DMS79 (cell line): ENCODE measurements at places on chromosomes 6 and 20.

GRCh38 chr20:1130847-1131246 lies 12.4 kb downstream of the PSMF1 start:
- no peak for DNase-seq

GRCh38 chr20:39986173-39986904 lies 702.7 kb downstream of the MAFB start:
- no peak for DNase-seq

- DNase-seq: no peak
These were observed 12.1 kb upstream of the REPS1 start for GRCh38 chr6:138999949-139000725.

GRCh38 chr6:106250953-106251352 lies 74.6 kb downstream of the ATG5 start:
- no peak for DNase-seq

DNA sequence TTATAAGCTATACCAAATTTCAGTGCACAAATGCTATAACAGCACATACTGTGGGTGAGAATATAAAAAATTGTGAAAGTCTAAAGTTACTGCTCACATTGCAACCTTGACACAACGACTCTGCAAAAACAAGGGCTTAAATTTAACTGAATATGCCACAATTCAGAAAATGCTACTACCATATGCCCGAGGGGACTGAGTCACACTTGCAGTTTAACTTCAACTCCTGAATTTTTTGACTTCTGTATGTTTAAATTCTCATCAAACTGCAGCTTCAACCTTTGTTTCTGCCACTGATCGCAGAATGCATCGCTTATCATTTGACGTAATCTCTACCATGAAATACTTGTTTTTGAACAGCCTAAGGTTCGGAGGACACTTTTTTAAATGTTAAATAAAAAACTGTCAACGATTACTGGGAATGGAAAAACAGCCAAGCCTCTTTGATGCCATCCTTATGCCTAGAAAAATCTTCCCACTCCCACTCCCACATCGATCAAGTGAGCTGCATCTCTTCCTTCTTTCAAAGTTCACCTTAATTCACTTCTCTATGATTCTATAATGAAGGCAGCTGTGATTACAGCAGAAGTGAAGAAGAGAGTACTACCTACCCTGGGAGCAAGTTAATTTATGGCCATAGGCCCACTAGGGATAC lies 136.5 kb downstream of the ATXN1 start:
- no peak for DNase-seq

- no peak for DNase-seq
These were observed 99.2 kb downstream of the MCHR2 start for GRCh38 chr6:99894815-99895214.

DNA sequence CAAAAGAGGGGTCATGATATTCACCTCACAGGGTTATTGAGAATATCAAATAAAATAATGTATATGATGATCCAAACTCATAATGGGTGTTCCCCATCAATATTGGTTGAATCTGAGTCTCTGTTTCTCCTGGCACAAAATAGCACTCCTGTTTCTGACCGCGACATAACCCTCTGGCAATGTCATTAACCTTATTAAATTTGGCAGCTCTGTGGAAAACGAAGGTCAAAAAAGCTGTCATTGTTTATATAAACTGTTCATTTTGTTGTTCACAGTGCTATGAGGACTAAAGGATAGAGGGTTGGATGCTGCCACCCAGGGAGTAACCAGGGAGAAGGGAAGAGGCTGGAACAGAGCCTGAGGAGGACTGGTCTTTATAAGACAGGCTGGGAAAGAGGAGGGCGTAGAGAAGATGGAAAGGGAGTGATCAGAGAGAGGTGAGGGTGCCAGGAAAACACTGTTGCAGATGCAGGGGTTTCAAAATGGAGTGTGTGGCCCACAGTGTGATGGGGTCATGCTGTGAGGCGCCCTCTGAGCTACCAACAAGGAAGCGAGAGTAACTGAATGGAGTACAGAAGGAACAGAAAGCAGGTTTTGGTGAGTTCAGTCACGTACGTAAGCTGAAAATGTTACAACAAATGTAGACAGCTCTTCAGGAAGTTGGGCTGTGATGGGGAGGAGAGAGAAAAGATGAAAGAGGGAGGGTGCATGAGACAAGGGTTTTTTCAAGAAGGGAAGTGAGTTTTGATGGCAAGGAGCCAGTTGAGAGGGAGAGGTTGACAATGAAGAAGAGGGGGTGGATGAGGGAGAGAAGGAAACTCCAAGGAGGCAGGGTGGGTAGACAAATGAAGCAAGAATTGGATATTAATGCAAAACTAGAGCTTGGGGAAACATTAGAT lies 251.6 kb upstream of the TAB2 start:
- no peak for DNase-seq

DNA sequence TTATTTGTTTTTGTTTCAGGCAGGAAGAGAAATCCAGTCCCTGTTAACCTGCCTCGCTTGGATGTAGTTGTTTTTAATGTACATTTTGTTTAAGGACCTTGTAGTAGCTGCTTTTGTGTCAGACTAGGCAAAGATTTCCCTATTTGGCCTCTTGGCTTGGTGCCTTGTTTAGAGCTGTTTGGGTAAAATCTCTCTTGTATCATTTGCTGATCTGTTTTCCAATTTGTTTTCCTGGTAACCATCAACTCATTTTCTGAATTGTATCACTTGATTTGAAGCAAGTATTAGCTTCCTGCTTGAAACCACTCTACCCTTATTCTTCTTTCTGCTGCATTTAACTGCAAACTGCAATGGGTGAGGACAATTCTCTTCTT lies 160.7 kb downstream of the ZFAND3 start:
- peak; percentile 87 for DNase-seq

DNA sequence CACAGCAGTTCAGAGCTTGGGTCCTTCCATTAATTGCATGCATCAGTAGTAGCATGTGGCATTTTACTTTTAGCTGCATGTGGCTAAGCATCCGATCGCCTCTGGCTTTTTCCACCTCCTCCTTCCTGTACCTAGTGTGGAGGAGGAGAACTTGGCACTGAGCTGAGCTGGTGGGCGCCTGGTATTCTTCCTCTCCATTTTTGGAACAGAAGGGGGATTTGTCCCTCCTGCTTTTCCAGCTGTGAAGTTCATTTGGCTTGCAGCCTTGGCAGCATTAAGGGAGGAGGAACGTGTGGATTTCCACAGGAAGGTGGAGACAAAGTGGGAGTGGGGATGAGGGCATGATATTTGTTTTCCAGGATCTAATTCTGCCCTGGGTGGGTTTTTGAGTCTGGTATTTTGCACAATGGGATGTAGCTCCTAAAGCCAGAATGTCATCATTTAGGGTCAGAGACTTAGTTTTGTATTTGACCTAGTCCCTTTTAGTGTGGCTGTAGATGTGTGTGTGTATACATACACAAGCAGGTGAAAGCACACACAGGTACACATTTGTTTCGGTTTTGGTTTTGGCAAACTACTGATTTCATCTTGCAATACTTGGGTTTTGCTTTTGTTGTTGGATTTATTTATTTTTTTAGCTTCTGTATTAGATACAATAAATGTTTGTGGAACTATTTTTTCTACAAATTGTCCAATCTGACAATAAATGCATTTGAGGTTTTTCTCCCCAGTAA lies 90.0 kb downstream of the SASH1 start:
- DNase-seq: no peak

GRCh38 chr20:61493798-61494305 lies 241.8 kb downstream of the CDH4 start:
- DNase-seq: no peak

DNA sequence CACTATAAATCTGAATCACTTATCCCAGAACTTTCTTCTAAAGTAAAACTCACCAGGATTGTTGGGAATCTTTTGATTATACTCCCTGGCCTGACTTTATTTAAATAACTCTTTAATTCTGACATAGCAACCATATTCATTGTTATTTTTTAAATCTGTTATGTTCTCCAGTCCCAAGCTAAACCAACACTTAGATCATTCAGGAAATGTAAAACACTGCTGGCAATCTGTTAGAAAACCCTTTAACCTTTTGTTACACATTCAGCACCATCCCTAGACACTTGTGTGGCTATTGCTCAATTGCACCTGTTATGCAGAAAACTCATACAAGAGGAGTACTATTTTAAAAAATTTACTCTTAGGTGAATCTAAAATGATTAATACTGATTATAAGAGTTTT lies 101.8 kb upstream of the NHSL1 start:
- DNase-seq: no peak

GRCh38 chr6:25014791-25015560 lies 79.2 kb upstream of the RIPOR2 start:
- no peak for DNase-seq

GRCh38 chr6:134047124-134047523 lies 5.3 kb downstream of the SLC2A12 start:
- no peak for DNase-seq

DNA sequence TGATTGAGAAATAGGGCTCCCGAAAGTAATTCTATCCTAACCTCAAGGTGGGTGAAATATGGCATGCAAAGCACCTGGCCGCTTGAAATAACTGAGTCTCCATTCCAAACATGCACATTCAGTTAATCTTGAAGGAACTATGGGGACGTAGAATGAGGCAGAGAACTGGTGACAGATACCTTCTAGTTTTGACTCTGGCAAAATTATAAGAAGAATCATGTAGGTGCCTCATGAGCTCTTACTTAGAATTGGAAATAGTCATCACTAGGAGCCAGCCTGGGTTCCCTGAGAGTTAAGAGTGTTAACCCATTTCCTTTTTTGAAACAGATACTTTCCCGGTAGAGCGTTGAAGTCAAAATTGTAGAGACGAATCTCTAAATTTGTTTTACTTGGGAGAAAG lies 49.3 kb downstream of the RPF2 start:
- DNase-seq: no peak

DNA sequence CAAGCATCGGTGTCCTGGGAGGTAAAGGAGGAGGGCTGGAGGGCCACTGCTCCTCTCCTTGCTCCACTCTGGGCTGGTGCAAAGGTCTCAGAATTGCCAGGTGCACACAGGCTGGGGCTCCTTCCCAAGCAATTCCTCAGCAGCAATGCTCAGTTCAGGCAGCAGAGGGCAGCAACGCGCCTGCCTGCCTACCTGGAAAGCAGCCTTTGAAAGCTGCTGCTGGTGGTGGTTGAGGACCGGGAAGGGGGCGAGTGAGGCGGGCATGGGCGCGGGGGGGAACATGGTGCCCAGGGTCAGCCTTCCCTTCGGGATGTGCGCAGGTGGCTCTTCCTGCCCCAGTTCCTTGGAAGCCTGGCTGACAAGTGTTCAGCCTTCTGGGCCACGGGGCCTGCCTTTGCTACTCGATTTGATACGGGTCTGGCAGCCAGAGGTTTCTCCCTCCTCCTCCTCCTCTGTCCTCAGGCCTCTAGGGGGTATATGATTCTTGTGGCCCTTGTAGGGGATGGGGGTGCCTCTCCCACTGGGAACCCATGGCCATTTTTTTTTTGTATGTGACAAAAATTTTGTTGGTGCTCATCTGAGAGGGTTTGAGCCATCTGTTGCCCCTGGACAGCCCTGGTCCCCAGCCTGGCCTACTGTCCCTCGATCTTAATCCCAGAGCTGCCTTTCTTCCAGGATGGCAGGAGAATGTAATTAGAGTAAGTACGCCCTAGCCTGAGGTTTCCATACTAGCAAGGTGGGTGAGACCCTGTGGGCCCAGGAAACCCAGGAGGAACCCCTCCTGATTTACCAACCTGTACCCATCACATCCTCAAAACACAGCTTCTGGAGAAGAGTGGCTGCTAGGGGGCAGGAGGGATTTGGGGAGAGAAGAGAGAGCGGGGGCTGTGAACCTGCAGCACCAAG lies 20.1 kb downstream of the MRPS18A start:
- peak; percentile 57 for DNase-seq

DNA sequence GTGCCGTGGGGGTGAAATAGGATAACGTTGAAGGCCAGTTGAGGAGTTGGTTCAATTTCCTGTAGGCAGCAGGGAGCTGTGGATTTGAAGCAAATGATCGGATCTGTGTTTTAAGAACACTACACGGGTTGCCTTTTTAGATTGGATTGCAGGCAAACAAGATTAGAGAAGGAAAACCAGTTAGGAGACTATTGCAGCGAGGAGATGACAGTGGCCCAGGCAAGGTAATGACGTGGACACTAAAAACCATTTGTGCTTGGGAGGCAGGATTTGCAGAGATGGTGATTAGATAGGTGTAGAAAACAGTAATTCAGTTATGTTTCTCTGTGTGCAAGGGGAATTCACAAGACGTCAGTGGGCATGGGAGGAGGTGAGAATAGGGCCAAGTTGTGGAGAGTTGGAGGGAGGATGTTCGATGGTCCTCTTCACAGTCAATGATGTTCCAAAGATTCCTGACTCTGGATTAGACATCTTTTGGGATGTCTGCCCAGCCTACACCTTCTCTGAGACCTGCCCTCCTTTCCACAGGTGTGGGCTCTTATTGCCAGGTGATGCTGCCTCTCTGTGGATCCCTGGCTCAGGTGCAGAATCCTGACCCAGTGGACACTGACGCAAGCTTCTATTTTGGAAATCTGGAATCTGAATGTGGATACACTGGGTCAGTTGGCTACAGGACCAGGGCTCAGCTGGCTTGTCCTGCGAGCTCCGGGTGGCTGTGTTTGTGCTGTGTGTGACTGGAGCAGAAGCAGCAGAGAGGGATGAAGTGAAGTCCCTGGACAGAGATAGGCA lies 54.2 kb downstream of the TFAP2C start:
- no peak for DNase-seq

DNA sequence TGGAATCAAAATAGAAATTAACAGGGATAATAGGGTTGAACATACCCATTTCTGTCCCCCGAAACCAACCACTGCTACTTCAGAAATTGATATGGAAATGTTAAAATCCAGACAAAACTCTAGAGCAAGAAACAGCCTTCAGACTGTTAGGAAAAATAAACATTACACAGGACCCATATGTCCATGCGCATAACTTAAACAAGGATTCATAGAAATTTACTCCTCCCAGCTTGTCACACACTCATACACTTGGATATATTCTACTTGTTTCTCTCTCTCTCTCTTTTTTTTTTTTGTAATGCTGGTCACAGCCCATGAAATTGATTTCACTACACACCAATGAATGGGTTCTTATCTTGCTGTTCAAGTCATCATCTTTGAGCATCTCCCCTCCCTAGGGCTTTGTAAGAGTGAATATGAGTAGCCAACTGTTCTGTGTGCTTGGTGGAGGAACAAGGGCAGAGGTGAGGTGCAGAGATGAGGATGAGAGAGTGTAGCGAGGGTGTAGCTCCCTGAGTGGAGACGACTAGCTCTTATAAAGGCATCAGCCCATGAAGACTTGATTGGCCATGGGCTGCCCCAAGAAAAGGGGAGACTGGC lies 61.8 kb upstream of the MLN start:
- peak; percentile 44 for DNase-seq

DNA sequence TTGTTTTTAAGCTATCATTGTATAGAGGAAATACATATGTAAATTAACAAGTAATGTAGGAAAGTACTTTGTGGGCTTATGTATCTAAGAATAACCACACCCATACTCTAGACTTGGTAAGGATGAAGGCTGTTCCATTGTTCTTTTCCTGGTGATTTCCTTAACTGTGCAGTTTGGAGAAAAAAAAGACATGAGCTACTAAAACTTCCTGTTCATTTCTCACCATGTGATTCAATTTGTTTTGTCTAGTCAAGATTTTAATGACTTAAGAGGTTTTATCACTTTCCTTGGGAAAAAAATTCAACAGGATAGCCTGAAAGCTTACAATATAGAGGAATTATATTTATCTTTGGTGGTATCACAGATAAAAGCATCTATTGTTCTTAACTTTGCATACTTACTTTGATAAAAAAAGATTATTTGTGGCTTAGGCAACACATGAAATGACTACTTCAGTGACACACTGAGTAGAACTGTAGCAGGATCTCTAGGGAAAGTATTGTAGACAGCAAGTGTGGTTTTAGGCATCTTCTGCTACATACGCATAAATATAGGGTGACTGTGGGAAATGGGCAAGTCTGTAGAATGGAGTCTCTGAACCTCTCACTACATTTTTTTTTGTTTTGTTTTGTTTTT lies 80.3 kb downstream of the GJA1 start:
- DNase-seq: no peak
